Kasumi-1 (cell line): ENCODE measurements at places on chromosomes 4 and X.
A peak's percentile ranks its signal among the peaks of the same experiment; 100 is the strongest.

DNA sequence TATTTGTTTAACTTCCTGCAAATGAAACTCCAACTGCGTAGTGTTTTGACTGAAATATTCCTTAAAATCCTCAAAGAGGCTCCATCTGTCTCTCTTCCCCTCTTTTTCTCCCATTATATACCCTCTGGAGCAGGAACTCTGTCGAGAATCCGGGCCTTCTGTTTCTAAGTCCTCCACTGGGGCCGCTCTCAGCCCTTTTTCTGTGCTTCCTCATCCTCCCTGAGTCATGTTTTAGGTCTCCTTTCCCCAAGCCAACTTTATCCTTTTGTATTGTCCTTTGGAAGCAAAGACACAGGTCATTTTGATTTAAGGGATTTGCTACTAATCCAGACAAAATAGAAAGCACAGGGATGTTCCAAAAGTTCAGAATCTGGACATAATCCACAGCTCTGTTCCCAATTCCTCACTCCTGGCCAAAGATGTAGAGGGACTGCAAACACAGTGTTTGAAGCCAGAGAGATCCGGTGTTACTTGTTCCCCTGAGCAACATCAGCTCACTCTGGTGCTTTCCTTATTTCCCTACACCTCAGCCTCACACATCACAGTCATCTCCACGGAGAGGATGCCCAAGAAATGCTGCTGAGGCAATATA is 131.0 kb upstream of the KLF3 start:
- no peak for DNase-seq

DNA sequence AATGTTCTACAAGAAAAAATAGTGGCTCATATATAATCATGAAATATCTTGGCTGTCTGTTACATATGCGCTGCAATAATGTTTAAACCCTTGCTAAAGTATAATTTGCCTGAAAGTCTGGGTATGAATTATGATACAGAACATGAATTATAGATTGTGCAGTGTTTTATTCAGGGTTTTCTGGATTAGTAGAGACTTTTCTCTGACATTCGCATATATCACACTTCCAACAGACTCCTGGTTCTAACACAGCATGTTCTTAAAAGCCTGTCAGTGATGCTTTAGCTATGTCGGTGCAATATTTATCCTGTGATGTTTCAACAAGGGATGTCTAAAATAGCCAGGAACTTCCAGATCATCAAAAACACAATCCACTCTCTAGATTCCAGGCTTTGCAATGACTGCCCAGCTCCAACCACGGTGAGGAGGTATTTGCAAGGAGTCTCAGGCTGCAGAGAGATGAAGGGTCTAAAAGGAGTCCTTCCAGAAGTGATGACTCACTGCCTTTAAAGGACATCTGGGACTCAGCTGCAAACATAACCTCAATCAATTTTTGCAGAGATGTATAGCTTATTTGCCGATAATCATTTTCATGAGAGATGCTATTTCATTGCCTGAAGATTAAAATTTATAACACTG is 69.4 kb downstream of the RWDD4 start:
- DNase-seq: no peak

- DNase-seq: no peak
Observed at GRCh38 chr4:6338951-6339817, 69.5 kb downstream of the WFS1 start.

DNA sequence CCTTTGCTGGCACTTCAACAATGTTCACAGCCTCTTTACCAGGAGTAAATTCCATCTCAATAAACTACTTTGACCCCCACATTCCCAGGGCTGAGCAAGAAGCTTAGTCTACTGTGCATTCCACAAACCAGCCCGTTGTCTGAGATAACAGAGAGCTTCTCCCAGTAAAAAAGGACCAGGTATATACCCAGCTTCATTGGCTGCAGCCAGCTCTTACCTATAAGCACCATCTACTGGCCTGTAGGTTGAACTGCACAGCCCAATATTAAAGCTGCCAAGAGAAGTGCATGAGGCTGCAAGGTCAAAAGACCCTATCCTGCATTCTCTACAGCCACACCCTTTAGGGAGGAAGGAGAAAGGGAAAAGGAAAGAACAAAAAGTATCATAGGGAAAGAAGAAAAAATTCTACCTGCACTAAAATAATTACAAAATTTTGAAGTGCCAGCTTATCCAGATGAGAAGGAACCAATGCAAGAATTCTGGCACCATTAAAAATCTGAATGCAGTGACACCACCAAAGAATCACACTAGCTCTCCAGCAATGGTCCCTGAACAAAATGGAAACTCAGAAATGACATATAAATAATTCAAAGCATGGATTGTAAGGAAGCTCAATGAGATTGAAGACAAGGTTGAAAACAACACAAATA is 45.7 kb upstream of the INTU start:
- DNase-seq: peak; percentile 60

GRCh38 chr4:107838861-107839565 is 14.3 kb downstream of the SGMS2 start:
- peak; percentile 48 for DNase-seq
